NCI-H2107 (cell line): ENCODE measurements at places on chromosomes 7 and 10.

DNA sequence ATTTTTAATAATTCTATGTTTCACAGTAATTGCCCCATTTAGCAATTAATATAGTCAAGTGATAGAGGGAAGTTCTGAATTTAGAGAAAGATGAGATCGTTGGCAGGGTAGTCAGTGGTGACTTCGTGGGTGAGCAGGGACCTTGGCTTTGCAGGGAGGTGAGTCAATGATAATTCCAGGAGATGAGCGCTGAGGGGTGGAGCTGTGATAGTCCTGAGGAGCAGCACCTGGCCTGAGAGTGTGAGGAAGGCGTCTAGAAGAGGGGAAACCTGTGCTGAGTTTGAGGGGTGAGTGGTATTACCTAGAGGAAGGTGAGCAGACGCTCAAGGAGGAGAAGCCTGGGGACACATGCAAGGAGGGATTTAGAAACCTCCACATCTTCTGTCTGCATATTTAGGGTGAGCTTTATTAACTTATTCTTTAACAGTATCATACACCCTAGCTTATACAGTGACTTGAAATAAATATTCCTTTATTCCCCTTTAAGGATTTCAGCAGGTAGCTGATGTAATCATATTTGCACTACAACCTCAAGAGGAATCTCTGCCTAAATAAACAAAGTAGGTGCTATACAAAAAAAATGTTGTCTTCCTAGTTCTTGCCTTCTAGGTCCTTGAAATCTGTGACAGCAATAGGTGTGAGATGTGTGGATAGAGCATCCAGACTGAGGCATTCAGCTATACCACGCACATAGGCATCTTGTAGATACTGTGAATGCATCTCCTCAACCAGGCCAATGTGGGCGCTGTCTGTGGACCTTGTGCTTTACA, 2.1 kb upstream of the TRIL start:
- no peak for DNase-seq

GRCh38 chr7:84677117-84677732, 482.6 kb upstream of the SEMA3A start:
- no peak for DNase-seq

DNA sequence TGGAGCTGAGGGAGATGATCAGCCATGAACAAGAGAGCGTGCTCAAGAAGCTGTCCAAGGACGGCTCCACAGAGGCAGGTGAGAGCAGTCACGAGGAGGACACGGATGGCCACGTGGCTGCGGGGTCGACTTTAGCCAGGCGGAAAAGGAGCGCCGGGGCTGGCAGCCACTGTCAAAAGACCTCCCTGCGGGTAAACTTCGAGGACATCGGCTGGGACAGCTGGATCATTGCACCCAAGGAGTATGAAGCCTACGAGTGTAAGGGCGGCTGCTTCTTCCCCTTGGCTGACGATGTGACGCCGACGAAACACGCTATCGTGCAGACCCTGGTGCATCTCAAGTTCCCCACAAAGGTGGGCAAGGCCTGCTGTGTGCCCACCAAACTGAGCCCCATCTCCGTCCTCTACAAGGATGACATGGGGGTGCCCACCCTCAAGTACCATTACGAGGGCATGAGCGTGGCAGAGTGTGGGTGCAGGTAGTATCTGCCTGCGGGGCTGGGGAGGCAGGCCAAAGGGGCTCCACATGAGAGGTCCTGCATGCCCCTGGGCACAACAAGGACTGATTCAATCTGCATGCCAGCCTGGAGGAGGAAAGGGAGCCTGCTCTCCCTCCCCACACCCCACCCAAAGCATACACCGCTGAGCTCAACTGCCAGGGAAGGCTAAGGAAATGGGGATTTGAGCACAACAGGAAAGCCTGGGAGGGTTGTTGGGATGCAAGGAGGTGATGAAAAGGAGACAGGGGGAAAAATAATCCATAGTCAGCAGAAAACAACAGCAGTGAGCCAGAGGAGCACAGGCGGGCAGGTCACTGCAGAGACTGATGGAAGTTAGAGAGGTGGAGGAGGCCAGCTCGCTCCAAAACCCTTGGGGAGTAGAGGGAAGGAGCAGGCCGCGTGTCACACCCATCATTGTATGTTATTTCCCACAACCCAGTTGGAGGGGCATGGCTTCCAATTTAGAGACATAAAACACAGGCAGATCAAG, 3.3 kb downstream of the GDF2 start:
- DNase-seq: no peak

DNA sequence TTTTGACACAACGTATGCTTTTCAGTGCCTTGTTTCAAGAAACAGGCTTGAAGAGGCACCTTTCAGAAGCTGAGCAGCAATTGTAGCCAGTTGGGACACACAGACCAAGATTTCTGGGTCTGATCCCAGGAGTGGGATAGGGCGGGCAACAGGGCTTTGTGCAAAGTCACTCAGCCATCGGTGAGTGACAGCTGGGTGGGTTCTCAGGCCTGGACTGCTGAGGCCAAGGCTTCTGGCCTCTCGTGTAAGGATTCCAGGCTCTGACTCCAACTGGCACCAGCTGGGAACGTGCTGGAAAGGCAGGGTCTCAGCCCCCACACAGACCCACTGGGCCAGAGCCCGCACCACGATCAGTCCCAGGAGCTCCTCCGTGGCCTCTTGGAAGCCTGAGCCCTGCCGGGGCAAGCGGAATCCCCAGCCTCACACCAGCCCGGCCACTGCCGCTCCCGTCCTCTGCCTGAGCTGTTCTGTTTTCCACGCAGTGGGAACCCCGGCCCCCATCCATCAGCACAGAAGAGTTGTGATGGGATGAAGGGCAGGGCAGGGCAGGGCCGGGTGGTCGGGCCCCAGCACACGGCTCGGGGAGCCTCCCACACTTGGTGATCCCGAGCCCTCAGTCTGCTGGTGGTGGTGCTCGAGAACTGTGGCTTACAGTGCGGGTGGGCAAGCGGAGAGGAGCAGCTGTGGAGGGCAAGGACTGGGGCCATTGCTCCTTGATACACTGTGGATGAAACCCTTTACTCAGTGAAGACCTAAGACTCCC, 46.8 kb downstream of the VIPR2 start:
- DNase-seq: no peak

- no peak for DNase-seq
These were observed 24.0 kb downstream of the MPP7 start for GRCh38 chr10:28278842-28279241.

DNA sequence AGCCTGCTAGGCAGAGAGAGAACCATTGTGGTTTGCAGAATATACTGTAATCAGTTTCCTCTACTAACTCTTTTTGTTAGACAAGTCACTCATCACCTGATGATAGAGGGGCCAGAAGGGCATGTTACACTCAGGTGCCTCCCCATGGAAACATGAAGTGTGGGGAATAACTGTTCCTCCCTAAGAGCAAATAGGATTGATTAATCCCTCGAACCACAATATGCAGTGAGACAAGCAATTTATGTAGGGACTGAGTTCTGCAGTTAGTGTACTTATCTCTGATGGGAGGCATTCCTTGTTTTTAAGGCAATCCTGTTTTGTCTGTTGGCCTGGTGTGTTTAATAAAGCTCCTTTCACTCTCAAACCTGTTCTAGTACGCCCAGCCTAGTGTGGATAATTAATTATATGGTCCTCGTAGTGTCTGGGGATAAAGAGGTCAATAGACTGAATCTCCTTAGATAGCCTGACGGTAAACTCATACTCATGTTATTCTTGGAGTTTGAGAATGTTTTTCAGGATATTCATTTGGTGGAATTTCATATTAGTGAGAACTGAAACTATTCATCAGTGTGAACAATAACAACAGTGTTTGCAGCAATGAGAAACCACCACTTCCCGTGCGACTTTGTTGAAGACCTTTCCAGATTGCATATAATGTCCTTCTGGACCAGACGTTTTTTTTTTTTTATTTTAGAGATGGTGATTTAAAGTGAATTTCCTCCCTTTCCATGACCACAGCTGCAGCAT, 344.8 kb upstream of the FZD8 start:
- DNase-seq: no peak

DNA sequence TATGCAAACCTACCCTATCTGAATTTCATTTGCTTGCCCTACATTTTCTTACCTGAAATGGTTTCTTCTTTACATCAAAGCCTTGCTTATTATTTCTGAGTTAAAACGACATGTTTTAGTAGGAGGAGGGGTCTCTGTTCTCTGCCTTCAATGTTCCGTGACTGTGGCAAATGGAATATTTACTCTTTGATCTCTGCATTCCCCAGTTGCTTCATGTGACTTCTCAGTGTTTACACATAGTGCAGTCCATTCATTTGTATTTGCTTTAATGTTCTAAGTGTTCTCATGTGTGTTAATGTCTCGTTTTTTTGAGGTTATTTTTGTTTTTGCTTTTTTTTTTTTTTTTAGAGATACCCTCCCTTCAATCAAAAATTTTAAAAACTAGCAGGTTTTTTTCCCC, 75.8 kb downstream of the GNAI1 start:
- DNase-seq: no peak

DNA sequence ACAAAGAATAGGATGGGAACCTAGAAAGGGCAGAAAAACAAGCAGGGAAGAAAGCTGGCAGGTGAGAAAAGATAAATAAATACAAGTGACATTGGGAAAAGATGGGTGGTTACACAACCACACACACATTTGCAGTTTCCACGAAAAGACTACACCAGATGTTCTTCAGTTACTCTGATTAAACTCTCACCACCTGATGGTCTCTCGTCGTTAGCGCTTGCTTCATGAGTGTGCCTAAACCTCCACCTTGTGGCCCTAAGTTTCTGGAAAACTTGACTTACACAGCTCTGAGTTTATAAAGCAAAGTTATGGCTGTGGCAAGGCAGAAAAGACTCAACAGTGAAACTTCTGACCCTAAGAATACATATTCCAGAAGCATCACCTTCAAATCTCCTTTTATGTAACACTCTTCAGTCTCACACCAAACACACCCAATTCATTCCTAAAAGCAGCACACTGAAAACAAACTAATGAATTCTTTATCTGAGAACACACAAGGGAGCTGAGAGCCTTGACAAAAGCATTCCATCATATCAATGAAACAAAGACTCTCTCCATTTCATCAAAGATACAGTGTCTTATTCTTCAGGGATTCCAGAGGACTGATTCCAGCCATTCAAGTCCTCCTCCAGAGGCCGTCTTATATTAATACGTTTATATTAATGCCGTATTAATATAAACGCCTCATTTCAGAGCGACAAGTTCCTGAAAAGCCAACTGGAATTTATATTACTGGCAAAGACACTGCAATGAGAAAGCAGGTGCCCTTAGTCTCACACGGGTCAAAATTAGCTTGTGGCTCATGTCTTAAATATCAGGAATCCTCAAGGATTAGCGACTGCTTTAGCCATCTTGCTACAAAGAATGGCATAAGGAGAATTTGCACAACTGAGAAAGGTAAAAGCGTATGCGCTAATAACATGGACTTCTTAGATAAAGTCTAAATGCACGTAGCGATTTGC, 77.6 kb downstream of the RNF216 start:
- no peak for DNase-seq

- no peak for DNase-seq
These were observed 1691.6 kb upstream of the LRRTM3 start for GRCh38 chr10:65234261-65234660.

GRCh38 chr7:157570531-157571200, 233.9 kb downstream of the DNAJB6 start:
- DNase-seq: no peak

- DNase-seq: no peak
These were observed 20.5 kb upstream of the DNAJB12 start for GRCh38 chr10:72375173-72375572.

- peak; percentile 51 for DNase-seq
These were observed 104.5 kb downstream of the GRID1 start for GRCh38 chr10:86261941-86262687.

DNA sequence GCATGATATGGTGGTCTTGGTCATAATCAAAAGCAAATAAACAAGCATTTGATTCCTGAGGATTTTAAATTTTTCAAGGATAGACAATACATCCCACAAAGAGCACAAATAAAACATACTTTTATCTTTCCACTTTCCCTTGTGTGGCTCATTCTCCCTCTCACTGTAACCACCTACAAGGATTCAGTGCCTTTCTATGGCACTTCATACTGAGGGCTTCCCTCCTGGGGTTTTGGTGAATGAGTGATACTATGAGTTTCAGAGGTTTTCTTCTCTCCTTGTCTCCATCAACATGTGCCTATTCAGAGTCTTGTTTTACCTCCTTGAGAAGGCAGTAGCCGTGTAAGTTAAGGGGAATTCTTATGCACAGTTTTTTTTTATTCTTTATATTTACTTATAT, 296.0 kb upstream of the TEX47 start:
- DNase-seq: no peak

DNA sequence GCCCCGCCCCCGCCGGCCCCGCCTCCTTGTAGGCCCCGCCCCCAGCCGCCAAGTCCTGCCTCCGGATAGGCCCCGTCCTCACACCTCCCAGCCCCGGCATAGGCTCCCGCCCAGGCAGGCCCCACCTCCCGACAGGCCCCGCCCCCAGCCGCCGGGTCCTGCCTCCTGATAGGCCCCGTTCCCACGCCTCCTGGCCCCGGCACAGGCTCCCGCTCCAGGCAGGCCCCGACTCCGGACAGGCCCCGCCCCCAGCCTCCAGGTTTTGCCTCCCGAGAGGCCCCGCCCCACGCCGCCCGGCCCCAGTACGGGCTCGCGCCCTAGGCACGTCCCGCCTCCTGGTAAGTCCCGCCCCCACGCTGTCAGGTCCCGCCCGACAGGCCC, 232 bp upstream of the MICALL2 start:
- DNase-seq: peak; percentile 97

DNA sequence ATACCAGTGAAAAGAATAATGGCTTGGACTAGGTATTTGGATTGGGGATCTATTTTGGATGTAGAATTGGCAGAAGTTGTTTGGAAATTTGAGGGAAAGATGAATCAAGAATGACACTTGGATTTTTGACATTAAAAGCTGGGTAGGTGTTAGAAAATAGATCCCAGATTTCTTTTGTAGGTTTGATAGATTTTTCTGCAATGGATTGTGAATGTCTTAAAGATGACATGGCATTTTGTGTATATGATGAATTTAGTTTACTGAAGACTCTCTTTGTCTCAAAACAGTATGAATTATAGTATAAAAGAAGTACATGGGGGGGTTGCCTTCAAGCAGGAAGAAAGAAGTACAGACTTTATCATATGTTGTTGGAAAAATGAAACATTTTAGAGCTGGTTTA, 75.8 kb downstream of the MPLKIP start:
- DNase-seq: no peak

DNA sequence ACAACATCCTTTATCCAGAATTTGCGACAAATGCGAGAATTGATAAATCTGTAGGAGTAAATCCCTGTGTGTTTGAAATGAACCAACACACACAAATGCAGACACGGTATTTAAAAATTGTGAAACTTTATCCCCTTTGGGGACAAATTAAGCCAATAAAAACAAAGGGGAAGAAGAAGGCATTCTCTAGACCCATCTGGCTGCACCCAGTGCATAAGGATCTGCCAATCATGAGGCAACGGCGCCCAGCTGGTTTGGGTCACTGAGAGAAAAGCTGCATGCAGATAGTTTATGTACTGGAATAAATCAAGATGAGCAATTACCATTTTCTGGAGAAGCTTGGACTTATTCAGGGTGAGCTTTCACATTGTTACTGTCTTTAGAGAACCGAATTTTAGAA, 45.7 kb downstream of the VAX1 start:
- DNase-seq: no peak

GRCh38 chr10:73873142-73873837, 1.1 kb downstream of the CAMK2G start:
- DNase-seq: no peak
